LHCN-M2 (cell line): ENCODE measurements at places on chromosomes 5 and 9. TPM values are rescaled to one million over a fixed set of nuclear protein-coding genes. Genes with fewer than 3 reads are reported as not detected.

GRCh38 chr9:28563291-28563934 is 990.1 kb upstream of the C9orf72 start:
- no peak for DNase-seq

DNA sequence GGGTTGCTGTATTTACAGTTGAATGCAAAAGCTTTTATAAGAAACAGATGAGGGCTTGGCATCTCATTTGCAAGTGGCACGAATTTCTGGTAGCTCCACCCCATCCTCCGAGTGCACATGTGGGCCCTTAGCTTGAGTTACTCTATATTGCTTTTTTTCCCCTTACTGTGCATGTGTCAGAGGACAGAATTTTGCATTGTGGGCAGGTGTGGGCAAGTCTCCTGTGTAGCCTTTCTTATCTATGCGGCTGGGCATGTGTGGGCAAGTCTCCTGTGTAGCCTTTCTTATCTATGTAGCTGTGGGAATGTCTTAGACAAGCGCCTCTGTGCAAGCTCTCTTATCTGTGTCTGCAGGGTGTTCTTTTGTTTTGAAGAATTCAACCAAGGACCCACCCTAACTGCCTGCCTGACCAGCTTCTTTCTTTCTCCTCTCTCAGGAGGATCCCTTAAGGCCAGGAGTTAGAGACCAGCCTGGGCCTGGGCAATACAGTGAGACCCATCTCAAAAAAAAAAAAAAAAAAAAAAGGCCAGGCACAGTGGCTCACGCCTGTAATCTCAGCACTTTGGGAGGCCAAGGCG is 34.1 kb upstream of the SIL1 start:
- DNase-seq = no peak

GRCh38 chr9:79591458-79591857 is 19.7 kb downstream of the TLE4 start:
- no peak for DNase-seq

DNA sequence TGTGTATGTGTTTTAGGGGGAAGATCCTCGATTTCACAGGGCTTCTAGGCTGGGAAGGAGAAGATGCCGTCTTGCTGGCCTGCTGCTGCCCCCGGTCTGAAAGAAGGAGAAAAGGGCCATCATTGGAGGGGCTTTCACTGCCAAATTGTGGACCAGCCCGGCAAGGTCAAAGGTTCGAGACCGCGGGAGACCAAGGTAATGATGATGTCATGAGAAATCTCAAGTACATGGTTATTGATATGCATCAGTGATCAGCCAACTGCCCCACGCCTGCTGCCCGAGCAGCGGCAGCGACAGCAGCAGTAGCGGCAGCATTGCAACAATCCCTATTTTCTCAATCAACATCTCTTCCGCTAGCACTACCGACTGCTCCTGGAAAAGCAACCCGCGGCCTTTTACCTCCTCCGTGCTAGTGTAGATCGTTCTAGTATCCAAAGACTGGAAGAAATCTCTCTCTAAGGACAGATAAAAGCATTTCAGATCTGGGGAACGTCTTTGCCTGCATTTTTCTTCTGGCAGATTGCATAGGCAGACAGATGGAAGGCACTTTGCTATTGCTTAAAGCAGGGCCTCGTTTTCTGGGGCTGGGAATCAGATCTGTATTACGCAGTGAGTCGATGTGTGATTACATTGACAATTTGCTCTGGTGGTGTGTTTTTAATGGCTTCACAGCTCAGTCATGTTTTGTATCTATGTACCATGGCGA is 215.3 kb downstream of the MEF2C start:
- no peak for DNase-seq

DNA sequence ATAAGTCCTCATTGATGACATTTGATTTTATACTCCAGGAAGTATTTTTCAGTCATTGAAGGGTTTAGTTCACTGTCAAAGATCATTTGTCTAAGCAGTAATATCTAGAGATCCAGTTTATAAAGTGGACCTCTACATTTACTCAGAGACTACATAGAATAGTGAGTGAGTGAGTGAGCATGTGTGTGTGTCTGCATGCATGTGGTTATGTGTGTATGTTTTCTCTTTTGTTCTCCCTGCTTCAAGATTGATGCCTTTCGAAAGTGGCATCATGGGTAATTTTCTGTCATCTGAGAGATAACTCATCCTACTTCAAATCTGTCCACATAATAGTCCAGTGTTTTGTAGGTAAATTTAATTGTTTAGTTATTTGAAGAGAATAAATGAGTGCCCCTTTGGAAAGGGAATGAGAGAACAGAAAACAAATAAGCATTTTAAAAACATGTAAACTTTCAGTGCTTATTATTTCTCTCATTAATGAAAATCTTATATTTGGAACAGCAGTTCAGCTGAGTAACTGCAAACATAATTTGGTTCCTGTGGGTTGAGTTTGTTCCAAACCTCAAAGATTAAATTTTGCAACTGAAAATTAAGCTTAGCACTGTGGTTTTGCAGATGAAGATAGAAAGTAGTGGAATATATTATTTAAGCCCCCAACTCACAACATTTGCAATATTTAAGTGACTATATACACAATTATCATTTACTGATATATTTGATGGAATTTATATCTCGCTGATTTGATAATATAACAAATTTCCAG is 1295.1 kb upstream of the C9orf72 start:
- no peak for DNase-seq

DNA sequence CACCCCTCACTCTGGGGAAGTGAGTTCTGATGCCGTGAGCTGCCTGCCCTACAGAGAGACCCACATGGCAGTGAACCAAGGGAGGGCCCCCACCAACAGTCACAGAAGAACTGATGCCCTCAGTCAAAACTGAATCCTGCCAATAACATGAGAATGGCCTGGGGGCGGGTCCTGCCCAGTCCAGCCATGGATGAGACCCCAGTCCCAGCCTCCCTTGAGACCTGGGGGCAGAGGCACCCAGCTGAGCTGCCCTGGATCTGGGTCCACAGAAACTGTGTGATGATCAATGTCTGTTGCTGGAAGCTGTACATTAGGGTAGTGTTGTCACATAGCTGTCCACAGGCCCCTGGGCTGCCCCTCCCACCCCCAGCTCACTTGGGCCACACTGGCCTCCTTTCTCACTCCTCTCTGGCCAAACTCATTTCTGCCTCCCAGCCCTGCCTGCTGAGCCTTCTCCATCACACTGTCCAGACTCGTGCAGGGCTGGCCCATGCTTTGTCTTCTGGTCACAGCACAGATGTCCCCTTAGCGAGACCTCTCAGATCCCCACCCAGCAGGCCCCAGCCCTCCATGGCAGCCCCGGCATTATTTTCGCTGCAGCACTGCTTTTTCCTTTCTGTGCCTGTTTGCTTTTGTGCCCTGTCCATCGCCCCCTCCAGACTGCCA is 16.8 kb downstream of the GBGT1 start:
- no peak for DNase-seq

Gene ITK
- 0.06 TPM in 1 of 2 replicates, not detected in the other for total RNA-seq
